ENCODE measurements at places on chromosomes 6 and 20. TPM values are rescaled to one million over a fixed set of nuclear protein-coding genes. Genes with fewer than 3 reads are reported as not detected.

Gene FERMT1
- total RNA-seq = 0.34 TPM

Gene GMPR
- total RNA-seq = not detected

Gene CAP2
- not detected for total RNA-seq

Gene SDC4
- 51.1 TPM for total RNA-seq

GRCh38 chr6:65638047-65638831 is 68.8 kb downstream of the EYS start:
- DNase-seq = no peak

GRCh38 chr20:62997417-62998035 is 9.2 kb downstream of the BHLHE23 start:
- DNase-seq = no peak

Gene FBXO5
- 40.8 TPM for total RNA-seq

All from activated T-cell treated with anti-CD3 and anti-CD28 coated beads, Interleukin-2, amount 50 U/mL, for 72 hours (primary cell).